CD8-positive, alpha-beta memory T cell (primary cell): ENCODE measurements at places on chromosomes 2 and 18. TPM values are rescaled to one million over a fixed set of nuclear protein-coding genes. Genes with fewer than 3 reads are reported as not detected.

Gene PLEKHM3
- total RNA-seq = 7.2 TPM

Gene C2orf42
- 29.1 TPM for total RNA-seq

Gene PPM1B
- total RNA-seq = 41.1 TPM

Gene RAD51AP2
- total RNA-seq = not detected

Gene G6PC2
- not detected for total RNA-seq

Gene RAX
- total RNA-seq = not detected

Gene ANKRD30B
- not detected for total RNA-seq

Gene DAPL1
- not detected for total RNA-seq

Gene SPIRE1
- 9.9 TPM for total RNA-seq

Gene FIGN
- total RNA-seq = not detected

Gene POU3F3
- not detected for total RNA-seq

Gene CWC22
- 32.7 TPM for total RNA-seq

Gene NYAP2
- total RNA-seq = not detected

Gene TRMT61B
- 18.3 TPM for total RNA-seq

Gene RESP18
- total RNA-seq = not detected

Gene SLC40A1
- total RNA-seq = 2.7 TPM

Gene SLC38A11
- total RNA-seq = not detected

Gene ESCO1
- 19.3 TPM for total RNA-seq

Gene KCNJ3
- total RNA-seq = not detected

Gene MEX3C
- 69.8 TPM for total RNA-seq

Gene ERBB4
- not detected for total RNA-seq

Gene CNOT11
- total RNA-seq = 67.4 TPM

Gene BCL11A
- total RNA-seq = 0.07 TPM

Gene CPLX4
- total RNA-seq = not detected

Gene PPP1R1C
- total RNA-seq = not detected

Gene TXNDC2
- not detected for total RNA-seq

Gene ALPP
- total RNA-seq = not detected

Gene SETBP1
- 14.1 TPM for total RNA-seq

Gene ATOH8
- not detected for total RNA-seq

Gene VWA3B
- total RNA-seq = not detected

Gene KCNE4
- total RNA-seq = not detected

Gene RAB1A
- total RNA-seq = 88.1 TPM

Gene KATNAL2
- 0.98 TPM for total RNA-seq

Gene STARD6
- total RNA-seq = 0.46 TPM

Gene DHRS9
- total RNA-seq = 0.37 TPM

Gene LYPD1
- total RNA-seq = not detected

Gene PREPL
- 37.0 TPM for total RNA-seq

Gene COL4A4
- not detected for total RNA-seq

Gene CYBRD1
- total RNA-seq = 1.2 TPM

Gene GFPT1
- total RNA-seq = 40.0 TPM

Gene PCGF1
- 38.7 TPM for total RNA-seq

Gene PLA2R1
- not detected for total RNA-seq

Gene AMER3
- total RNA-seq = not detected

Gene GCG
- not detected for total RNA-seq

Gene ELOA2
- total RNA-seq = not detected

Gene CDH7
- not detected for total RNA-seq

Gene HAAO
- 0.27 TPM for total RNA-seq

Gene LRP1B
- total RNA-seq = not detected

Gene UBE2E3
- 38.0 TPM for total RNA-seq

Gene ARHGAP28
- not detected for total RNA-seq

Gene VAMP8
- total RNA-seq = 94.4 TPM
